ENCODE measurements at places on chromosomes 6 and 20.

GRCh38 chr6:88165844-88166492 is at the start of gene CNR1:
TSS of gene CNR1 (minus strand) at chr6:88166347. CDS start at chr6:88145274, 21,073 bp downstream.
- DNase-seq = no peak

- no peak for DNase-seq
Observed at GRCh38 chr20:20217621-20218020, 150.3 kb upstream of the INSM1 start.

DNA sequence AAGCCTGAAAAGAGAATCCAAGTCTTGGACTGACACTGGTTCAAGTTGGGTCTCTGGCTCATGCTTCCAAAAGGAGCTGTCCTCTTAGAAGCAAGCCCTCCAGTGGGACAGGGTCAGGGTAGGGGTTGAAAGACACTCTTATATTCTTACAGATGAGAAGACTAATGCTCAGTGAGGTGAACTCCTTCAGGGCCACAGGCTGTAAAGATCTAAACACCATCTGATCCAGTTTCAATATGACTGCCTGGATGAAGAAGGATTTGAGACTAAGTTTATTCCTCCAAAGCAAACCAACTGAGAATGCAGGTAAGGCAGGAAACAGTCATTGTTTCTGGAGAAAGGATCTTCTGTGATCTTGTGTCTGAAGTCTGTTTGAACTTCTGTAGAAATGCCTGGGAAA is 99.0 kb upstream of the TAB2 start:
- DNase-seq = no peak

- no peak for DNase-seq
Observed at GRCh38 chr20:3262566-3262965, 23.6 kb upstream of the SLC4A11 start.

- no peak for DNase-seq
Observed at GRCh38 chr6:5337573-5337972, 76.3 kb downstream of the FARS2 start.

DNA sequence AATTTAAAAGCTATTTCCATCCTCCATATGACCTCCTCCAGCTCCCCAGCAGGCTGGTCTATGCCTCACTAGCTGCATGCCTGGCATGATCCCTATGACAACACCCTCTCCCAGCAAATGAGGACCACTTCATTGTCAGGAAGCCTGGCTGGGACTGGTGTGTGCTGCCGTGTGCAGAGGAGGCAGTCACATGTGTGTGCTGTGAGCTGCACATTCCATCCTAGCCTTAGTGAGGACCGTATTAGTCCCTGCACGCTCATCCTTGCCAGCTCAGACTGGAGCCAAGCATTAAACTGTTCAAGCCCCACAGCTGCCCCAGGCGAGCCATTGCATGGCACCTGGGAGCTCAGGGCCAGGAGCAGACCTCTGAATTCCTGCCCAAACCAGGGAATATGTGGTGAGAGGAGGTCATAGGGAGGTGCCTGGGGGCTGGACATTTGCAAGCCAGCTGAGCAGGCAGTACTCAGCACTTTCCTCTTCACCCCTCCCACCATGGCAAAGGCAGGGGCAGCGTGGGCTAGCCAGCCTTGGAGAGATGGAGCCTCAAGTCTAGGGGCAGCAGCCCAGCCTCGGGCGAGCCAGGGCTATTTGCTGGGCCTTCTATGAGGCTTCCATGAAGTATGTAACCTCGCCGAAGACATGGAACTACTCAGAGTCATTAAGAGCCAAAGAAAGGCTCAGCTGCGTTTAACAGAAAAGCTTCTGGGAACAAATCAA is 8.7 kb upstream of the CCN5 start:
- DNase-seq = no peak

- peak; percentile 67 for DNase-seq
Observed at GRCh38 chr6:33692760-33693158, 18.7 kb downstream of the UQCC2 start.

- DNase-seq = no peak
Observed at GRCh38 chr6:14128746-14129145, 11.2 kb downstream of the CD83 start.

DNA sequence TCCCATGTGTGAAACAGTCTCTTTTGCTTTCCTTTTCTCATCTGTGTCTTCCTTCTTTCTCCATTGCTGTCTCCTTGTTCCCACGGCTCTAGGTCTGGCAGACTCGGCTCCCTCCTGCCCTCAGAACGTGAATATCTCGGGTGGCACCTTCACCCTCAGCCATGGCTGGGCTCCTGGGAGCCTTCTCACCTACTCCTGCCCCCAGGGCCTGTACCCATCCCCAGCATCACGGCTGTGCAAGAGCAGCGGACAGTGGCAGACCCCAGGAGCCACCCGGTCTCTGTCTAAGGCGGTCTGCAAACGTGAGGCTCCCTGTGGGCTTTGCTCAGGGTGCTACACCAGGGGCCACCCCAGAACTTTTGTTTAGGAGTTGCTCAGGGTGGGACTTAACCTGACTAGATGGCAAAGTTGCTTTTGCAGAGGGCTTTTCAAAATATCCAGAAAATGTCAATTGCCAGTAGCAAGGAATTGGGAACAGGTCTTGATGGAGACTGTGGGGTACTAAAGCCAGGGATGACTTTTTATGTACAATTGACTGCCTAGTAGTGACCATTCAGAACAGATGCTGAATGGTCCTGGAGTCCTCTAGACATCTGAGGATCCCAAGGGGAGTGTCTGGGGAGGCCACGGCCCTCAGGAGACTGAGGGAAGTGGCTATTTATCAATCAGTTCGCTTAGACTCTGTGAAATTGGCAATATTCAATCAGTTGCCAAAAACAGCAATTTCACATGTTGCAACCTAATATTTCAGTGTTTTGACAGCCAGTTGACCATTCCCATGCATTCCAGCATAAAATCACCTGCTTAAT is 550 bp downstream of the C2 start:
- DNase-seq = no peak

DNA sequence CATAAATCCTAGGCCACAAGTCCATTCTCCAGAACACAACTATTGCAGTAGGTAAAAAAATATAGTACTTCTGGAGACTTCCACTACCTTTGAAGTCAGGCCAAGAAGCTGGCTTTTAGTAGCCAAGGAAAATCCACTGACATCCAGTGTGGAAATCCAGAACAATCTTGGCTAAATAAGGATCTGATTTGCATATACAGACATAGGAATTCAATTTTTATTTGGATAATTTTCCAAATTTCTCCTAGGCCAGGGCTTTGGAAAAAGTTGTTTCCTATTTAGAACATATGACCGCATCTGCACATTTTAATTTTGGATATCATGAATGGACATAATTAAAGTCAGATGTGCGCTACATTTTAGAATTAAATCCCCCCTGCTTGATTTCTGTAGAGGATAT is 100.2 kb downstream of the BCAS1 start:
- no peak for DNase-seq

- DNase-seq = no peak
Observed at GRCh38 chr6:125306756-125307149, 5.0 kb upstream of the HDDC2 start.

- no peak for DNase-seq
Observed at GRCh38 chr6:121434037-121434770, 1.2 kb upstream of the GJA1 start.

DNA sequence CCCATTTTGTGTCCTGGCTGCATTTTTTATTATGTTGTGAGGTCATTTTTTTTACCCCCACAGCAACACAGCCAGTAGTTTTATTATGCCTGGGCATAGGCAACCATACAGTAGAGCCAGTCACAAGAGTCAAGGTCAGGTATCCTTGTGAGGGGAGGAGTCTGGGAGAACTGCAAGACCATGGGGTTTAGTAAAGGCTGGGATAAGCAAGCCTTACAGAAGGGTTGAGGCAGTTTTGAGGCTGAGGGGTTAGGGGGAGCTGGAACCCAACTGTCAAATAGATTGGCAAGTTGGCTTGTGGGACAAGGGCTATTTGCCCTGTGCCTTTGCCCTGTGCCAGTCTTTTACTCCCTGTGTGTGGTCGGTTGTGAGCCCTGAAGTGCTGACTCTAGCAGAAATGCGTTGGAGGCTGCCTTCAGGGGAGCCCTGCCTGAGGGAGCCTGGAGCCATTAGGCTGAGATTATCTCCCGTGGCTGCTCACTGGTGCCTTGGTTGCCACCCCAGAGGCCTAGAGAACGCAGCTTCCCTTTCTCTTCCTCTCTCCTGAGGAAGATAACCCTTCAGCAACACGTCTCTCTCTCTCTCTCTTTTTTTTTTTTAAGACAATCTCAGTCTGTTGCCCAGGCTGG is 31.1 kb downstream of the RALY start:
- no peak for DNase-seq

DNA sequence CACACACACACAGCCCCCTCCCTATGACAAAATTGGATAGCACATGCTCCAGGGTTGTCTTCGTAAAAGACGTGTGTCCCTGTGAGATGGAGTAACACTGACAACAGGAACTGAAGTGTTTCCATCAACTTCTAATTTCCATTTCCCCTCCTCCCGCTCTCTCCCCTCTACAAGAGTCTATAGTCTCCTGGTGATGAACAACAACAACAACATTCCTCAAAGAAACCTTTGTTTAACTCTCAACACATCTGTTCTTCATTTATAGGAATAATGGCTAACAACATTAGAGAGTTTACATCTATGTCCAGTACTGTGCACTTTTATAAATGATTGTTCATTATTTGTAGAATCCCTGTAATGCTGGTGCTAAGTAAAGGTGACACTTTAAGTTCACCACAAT is 205.8 kb upstream of the SSTR4 start:
- no peak for DNase-seq

DNA sequence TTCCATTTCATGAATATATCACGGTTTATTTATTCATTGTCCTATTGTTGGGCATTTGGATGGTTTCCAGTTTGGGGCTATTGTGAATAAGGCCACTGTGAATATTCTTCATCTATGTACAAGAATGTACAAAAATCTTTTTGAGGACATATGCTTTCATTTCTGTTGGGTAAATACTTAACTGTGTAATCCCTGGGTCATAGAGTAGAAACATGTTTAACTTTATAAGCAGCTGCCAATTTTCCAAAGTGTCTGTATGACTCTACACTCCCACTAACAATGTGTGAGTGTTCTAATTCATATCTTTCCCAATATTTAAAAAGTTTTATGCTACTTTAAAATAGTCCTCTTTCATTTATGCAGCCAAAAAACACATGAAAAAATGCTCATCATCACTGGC is 98.6 kb downstream of the UST start:
- no peak for DNase-seq

DNA sequence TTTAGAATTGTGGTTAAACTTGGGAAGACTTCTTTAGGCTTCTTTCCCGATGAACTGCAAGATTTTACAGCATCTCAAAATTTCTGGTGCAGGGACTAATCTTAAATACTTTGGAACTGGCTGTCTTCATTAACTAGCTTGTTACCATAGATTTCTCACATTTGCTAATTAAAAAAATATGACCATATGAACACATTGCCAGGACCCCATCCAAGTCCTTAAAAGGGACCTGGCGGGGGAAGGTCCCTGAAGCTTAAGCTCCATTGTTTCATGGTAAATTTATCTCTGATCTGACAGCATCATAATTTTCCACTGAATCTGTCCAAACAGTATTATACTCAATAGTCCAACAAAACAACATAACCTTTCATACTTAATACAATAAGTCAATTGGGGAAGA is 517.8 kb upstream of the FLRT3 start:
- DNase-seq = no peak

- no peak for DNase-seq
Observed at GRCh38 chr6:81749707-81750106, 2.8 kb downstream of the TENT5A start.

GRCh38 chr20:60206259-60206658 is 248.0 kb downstream of the CDH26 start:
- DNase-seq = no peak

GRCh38 chr6:10951675-10952282 is 64.9 kb downstream of the SYCP2L start:
- DNase-seq = no peak

- DNase-seq = peak; percentile 89
Observed at GRCh38 chr20:38434770-38435554, at the start of gene SNHG17. TSS of gene SNHG17 (minus strand) at chr20:38435328.

GRCh38 chr6:42708096-42708495 is 14.3 kb downstream of the PRPH2 start:
- DNase-seq = no peak

DNA sequence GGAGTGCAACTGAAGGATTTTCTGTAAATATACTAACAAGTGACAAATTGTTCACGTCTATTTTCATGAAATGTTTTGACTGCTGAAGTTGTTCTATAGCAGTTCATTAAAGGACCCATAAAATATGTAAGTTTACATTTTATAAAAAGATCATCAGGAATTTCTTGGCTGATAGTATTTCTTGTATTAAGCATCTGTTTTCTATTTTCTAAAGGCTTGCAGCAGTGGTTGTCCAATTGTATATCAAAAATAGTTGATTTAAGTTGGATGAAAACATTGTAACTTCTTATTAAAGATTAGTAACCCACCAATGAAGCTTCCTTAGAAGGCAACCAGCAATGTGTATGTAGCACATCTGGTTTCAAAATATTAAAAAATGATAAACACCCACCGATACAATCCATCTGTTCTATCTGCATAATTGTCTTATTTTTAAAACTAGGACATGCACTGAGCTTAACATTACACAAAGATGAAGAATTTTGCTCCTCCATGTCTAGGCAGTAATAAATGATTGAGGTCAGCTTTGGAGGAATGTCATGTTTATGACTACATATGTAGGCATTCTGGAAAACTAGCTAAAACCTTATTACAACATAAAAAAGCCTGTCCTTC is 301.3 kb upstream of the TCF21 start:
- no peak for DNase-seq

- DNase-seq = no peak
Observed at GRCh38 chr6:16370943-16371342, 132.6 kb downstream of the GMPR start.

- no peak for DNase-seq
Observed at GRCh38 chr6:4383910-4384638, 248.7 kb upstream of the ECI2 start.

DNA sequence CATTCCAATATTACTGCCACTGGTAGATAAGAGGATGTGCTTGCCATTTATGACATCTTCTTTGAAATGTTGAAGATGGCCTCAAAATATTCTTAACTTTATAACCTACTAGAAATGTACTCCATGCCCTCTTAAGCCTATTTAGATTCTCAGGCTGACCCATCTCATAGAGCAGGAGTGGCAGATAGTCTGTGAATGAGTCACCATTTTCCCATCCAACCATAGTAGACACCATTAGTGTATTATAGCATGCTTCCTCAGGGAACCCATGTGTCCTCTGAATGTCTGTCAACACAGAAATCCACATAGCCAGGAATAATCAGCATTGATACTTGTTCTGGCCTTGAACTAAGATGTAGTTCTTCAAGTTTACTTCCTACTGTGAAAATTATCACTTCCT is 150.2 kb downstream of the IMPG1 start:
- DNase-seq = no peak

GRCh38 chr6:97440590-97441176 is 157.7 kb upstream of the MMS22L start:
- DNase-seq = no peak

- DNase-seq = no peak
Observed at GRCh38 chr6:49506569-49507111, 6.9 kb downstream of the GLYATL3 start.

DNA sequence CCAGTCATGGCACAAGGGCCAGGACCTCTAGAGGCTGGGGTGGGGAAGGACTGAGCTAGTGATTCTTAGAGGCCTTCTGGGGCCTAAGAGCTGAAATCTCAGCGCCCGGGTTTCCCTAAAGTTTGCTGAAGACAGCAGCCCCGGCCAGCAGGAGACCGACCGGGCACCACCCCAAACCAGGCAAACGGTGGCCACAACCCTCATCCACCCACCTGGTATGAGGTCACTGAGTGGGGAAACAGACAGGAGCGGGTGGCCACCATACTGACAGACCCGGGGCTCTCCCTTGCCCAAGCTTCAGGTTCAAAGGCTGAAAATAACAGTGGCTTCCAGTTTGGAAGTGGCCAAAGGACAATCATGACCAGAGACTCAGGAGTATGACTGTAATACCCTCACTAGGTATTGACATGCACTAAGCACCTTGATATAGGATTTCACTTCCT is 35.0 kb upstream of the ID1 start:
- no peak for DNase-seq

Data from activated T-cell treated with anti-CD3 and anti-CD28 coated beads, Interleukin-2, amount 50 U/mL, for 1 hour (primary cell).